NCI-H345 (cell line): ENCODE measurements at places on chromosomes 2 and 18.

GRCh38 chr2:227222292-227222691, 57.9 kb downstream of the COL4A3 start:
- DNase-seq: no peak

- DNase-seq: no peak
These were observed 310.8 kb downstream of the PIEZO2 start for GRCh38 chr18:10838553-10838952.

DNA sequence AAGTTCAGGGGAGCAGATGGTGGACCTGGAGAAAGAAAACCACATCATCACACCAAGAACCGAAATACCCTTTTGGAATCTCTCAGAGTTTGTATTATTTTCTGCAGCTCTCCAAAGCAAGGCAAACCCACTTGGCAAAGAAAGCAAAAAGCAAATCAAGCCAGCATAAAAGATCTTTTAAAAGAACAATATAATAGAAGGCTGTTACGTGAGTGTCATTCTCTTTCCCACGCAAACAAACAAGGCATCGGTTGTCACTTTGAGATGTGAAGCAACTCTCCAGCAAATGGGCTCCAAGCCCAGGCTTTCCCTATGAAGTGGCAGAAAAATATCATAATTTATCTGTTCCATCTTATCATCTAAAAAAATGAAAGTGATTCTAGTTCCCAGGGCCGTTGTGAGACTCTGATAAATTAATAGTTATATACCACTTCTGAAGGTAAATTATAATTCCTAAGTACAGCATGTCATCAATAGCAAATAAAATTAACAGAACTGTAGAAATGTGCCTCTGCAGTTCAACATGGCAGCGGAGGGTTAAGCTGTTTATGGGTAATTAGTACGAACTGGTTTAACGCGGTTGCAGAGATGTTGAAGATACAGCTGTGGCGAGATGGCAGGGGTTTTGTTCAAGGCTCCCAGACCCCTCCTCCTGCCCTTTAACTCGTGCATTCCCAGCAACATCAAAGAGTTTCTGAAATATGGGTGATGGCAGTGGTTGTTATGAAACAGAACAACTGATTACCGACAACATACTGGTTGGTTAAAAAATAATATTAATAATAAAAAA, 89.2 kb downstream of the EPHA4 start:
- peak; percentile 13 for DNase-seq

DNA sequence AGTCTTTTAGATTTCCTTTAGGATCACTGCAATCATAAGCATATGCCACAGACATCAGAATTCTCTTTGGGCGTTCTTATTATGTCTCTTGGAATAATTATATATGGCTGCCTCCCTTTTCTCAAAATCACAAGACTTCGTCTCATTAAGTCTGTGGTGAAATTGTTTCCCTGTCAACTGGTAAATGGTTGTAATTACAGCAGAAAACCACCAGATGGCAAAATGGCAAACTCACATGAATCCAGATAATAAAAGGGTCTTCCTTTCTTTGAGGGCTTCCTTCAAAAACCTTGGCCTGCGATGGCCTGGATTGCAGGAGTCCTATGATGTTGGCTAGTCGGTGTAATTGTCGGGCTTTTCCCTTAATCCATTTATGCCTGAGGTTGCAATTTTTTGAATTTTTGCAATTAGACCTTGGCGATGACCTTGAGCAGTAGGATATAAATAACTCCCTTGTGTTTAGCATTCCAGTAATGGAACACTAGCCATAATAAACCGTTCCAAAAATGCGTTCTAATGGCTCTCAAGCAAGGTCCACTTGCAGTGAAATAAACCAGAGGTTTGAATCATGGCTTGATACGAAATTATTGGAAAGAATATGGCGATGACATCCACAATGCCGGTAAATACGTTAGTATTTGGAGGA, 656.4 kb downstream of the MBD2 start:
- DNase-seq: no peak
